ENCODE measurements at places on chromosomes 16 and 17.
A peak's percentile ranks its signal among the peaks of the same experiment; 100 is the strongest.

GRCh38 chr17:39026980-39027451 is 59.8 kb upstream of the FBXO47 start:
- no peak for DNase-seq

DNA sequence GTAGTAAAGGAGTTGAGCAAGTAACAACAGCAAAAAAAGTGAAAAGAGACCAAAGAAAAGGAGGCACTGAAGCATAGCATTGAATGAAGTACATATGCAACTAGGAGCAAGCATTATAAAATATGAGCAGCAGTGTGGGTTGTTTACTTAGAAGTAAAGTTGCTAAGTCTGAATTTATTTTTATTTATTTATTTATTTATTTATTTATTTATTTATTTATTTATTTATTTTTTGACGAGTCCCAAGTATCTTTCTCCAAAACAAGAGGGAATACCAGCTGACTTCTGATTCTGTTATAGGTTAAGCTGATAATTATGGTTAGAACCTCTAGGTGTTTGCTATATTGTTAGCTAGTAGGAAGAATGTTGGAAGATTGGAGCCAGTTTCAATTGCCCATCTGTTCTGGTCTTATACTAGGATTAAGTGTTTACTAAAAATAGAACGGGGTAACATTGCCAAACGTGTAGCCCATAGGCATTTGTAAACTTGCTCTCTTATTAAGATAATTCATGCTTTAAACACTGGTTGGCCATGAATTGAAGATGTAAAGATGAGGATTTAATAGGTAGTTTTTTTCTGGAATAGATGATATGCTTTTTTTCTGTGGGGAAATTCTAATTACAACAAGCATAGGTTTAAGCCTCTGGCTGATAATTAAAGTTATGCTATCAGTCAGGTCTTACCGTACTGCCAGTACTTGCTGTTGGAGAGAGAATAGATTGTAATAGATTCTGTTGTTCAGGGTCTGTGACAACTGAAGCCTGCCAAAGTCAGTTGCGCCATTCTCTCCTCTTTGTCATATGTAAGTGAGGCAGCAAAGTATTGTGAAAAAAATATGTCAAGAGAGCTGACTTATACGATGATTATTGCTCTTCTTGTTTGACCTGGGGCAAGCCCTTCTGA is 66.7 kb downstream of the PPM1E start:
- no peak for DNase-seq

GRCh38 chr17:31405890-31406371 is 14.5 kb downstream of the RAB11FIP4 start:
- DNase-seq, result no peak

DNA sequence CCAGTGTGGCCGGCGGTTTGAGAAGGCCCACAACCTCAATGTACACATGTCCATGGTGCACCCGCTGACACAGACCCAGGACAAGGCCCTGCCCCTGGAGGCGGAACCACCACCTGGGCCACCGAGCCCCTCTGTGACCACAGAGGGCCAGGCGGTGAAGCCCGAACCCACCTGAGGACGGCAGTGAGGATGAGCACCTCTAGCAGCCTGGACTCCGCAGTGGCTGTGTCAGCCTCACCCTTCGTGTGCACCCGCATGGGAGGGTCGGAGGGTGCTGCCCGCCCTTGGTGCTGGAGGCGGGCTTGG is 16.7 kb downstream of the ZNF276 start:
- DNase-seq, result no peak

DNA sequence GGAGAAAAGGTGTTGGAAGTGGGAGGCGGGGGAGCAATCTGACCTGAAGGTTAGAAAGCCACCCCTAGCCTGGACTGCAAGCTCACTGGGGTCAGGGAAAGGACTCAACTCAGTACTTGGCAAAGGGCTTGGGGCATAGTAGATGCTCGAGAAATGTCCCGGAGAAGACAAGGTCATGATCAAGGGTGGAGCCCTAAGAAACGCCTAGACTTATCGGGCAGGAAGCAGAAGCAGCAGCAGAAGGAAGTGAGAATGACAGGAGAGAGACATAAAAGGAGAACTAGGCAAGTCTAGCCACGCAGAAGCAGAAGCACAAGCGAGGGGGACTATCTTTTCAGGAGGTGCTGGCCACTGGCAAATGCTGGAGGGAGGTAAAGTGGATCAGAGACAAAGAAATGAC is 10.2 kb downstream of the COTL1 start:
- peak; percentile 88 for DNase-seq

GRCh38 chr17:57553991-57554825 is 190.9 kb downstream of the CCDC182 start:
- no peak for DNase-seq

GRCh38 chr17:27502526-27503324 is 46.5 kb downstream of the KSR1 start:
- DNase-seq, result no peak

GRCh38 chr16:4544473-4544872 is 5.9 kb upstream of the CDIP1 start:
- no peak for DNase-seq

GRCh38 chr16:23279721-23280153 is 22.4 kb upstream of the SCNN1B start:
- DNase-seq, result no peak

DNA sequence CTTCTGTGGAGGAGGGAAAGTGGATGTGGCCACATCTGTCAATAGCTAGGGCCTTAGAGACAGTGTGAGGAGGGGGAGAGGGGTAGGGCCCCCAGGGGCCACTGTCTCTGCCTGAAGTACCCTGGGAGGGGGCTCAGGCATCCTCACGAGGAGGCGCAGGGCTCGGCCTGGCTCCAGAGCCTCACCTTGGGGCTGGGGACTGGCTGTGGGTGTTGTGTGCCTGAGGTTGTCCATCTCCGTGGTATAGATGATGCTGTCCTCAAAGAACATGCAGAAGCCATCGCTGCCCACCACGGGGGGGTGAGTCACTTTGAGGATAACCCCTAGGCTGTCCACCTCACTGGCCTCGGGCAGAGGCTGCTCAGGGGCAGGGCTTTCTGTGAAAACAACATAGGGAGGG is 12.1 kb downstream of the PLEKHG4 start:
- DNase-seq, result no peak

Data from GF-D8 (cell line).